T follicular helper cell (primary cell): ENCODE measurements at places on chromosomes 4 and X.

DNA sequence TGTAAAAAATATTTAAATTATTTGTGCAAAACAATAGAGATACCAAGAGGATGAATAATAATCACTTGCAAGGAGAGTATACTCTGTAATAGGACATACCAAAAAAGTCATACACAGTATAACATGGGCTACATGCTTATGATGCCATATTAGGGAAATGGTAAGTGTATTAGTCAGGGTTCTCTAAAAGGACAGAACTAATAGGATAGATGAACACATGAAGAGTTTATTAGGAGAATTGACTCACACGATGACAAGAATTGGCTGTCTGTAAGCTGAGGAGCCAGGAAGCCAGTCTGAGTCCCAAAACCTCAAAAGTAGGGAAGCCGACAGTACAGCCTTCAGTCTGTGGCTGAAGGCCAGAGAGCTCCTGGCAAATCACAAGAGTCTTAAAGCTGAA lies 151.2 kb downstream of the DTHD1 start:
- DNase-seq: no peak

DNA sequence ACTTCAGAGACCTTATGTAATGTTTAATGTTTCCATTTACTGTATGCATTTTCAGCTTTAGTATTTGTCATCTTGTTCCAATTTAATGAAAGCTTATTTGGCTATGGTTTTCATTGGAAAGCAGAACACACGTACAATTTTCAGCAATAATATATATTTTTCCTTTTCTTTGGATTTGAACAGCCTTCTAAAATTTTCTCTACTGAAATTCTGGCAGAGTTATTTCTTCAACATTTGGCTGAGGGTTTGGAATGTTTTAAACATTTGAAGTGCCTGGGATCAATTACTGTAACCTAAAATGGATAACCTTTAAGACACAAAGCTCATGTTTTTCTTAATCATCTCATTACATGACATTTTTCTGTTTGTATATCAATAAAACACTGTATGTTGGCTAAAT lies 156.9 kb downstream of the TENM3 start:
- no peak for DNase-seq

DNA sequence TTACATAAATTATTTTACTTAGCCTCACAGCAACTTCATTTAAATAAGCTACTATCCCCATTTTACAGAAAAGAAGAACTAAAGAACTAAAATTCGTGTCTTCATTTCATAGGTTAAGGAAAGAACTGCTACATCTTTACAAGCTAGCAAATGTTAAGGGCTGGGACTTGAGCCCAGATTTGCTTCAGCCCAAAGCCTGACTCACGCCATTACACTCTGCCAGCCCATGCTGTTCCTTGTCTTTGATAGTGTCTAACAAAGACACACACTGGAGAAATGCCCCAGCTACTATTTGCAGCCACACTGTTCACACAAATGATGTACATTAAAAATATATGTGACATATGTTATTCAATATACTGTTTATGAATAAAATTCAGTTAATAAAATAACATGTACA lies 29.0 kb upstream of the ERVMER34-1 start:
- no peak for DNase-seq

- no peak for DNase-seq
These were observed 8.4 kb upstream of the BST1 start for GRCh38 chr4:15694431-15694830.

- DNase-seq: no peak
These were observed 53.6 kb downstream of the ANAPC4 start for GRCh38 chr4:25430630-25431029.

DNA sequence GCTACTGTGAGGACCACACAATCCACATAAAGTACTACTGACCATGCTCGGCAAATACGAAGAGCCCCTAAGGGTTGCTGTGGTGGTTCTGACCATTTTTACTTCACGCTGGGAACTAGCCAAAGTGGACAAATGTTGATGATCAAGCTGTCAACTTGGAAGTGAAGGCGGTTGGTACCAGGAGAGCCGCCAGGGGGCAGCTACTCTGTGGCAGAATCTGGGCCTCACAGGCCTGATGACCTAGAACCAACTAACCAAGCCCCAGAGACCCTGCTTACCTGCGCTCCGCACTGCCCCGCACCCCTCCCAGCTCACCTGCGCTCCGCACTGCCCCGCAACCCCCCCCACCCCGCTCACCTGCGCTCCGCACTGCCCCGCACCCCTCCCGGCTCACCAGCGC lies 5.6 kb downstream of the GAK start:
- no peak for DNase-seq

DNA sequence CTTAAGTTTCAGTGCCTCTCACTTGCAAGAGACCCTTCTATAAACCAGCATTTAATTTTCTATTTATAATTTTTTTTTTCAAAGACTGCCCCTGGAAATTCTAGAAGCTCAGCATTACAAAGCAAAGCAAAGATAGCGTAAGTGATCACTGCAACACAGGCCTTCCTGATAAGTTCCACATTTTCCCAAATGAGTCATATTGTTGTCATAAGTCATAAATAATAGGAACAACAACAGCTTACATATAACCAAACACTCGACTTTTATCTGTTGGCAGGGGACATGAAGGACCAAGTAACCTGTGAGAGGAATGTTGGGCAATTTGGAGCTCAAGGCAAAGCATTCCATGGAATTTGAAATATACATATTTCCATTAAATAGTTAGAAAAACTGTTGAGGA lies 815.5 kb downstream of the DMD start:
- no peak for DNase-seq

DNA sequence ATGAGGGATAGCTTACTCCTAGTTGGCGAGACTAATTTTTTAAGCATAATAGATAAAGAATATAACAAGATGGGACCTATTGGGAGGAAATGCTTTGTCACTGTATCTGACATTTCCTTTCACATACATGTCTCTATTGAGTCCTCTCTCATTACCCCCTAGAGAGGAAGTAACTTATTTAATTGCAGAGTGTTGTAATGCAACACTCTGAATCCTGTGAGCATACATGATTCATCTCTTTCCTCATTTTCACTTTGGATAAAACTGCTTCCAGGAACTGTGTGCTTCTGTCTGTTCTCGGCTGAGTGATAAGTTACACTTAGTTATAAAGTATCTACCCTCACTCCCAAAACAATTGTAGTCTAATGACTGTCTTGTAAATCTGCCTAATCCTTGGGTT lies 266.1 kb upstream of the ANXA10 start:
- no peak for DNase-seq

DNA sequence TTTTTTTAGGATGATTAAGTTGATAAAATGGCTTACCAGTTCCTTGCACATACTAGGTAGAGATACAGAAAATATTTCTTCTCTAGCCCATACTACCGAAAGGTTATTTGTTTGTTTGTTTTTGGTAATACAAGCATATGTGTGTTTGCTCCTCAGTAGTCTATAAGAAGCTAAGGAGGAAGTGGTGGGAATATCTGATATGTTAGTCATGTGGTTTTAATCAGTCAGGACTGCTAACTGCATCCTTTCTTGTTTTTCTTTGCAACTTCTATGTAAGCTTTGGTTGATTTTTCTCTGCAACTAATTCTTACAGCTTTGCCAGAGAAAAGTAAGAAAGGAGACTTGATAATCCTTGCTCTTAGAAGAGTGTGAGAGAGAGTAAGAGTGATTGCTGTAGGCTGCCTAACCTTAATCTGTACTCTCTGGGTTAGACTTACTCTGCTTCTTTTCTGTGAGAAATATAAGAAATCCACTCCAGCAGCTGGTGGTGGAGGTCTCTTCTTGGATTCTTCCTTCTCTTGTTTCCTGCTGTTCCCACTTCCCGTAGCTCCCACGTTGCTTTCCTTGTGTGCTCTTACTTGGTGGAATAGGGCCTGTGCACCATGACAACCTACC lies 28.3 kb downstream of the SEPTIN11 start:
- DNase-seq: no peak

- no peak for DNase-seq
These were observed 11.4 kb downstream of the RNF175 start for GRCh38 chr4:153748378-153748777.

GRCh38 chrX:119036107-119037029 lies 36.4 kb upstream of the CT47C1 start:
- DNase-seq: no peak

- no peak for DNase-seq
These were observed 777 bp upstream of the WDFY3 start for GRCh38 chr4:84967243-84967690.

- DNase-seq: no peak
These were observed 29.2 kb downstream of the NSG1 start for GRCh38 chr4:4415806-4416805.

GRCh38 chr4:138161351-138161750 lies 80.8 kb downstream of the SLC7A11 start:
- DNase-seq: no peak

GRCh38 chr4:115154826-115155225 lies 41.4 kb upstream of the NDST4 start:
- no peak for DNase-seq

DNA sequence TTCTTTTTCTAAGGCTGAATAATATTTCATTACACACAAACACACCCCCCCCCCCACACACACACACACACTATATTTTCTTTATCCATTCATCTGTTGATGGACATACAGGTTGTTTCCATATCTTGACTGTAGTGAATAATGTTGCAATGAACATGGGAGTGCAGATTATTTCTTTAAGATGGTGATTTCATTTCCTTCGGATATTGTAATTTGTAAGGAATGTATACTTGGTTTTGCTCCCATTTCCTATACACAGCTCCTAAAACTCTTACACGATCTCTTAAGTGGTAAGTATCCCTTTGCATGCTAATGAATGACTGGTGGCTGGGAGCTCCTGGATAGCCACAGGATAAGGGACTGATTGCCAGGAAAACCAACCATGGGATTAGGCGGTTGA lies 14.7 kb upstream of the RBMXL3 start:
- no peak for DNase-seq

DNA sequence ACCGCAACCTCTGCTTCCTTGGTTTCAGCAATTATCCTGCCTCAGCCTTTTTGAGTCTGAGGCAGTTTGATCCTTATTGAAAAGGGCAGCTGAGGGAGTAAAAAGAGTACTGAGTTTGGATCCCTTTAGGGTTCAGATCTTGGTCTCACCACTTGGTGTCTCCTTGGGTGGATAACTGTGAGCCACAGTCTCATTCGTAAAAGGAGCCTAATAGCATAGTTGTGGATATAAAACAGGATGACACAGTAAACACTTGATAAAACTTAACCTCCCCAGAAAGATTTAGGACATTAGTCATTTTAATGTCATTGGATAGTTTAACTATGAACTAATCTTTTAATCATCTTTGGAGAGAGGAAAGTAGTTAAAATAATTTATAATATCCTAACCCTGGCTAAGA lies 173.0 kb downstream of the ANK2 start:
- no peak for DNase-seq

- DNase-seq: no peak
These were observed 77.5 kb downstream of the IL15 start for GRCh38 chr4:141713771-141714445.

DNA sequence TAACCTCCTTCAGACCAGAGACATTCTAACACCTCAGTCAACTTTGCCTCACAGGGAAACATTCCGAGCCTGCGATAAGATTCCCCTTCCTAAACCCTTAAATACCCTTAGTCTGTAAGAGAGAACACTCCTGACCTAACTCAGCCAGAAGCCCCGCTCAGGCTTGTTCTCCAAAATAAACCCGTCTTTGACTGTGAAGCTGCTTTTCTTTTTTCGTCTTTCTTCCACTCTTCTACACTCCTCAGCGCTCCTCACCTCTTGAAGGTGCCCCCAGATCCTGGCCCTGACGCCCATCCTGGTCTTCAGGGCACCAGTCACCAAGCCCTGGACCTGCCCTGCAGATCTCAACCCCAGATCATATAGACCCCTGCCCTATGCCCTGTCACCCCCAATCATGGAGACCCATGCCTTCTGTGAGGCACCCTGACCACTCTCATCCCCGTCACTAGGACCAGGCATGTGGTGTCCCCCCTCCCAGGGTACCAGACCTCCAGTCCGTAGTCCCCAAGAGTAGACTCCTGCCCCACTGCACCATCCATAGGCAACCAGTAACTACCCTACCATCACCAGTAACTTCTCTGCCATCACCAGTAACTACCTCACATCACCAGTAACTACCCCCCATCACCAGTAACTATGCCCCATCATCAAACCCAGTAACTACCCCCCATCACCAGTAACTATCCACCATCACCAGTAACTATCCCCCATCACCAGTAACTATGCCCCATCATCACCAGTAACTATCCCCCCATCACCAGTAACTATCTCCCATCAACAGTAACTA lies 3.5 kb downstream of the ASMTL start:
- DNase-seq: no peak

DNA sequence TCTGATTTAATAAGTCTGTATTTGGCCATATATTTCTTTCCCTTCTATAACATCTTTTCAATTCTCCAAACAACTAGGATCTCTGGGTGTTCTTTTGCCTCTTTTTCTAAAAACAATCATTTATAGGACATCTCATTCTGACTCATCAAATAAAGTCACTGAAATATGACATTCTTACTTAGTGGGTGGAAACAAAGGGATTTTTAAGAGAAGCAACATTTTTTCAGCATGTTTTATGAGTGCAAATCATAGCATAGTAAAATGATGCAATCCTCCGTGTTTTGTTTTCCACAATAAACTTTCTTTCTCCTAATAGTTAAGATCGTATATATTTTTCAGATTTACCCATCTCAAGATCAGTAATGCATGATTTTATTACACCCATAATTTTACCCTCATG lies 179.8 kb downstream of the SPCS3 start:
- no peak for DNase-seq

GRCh38 chrX:46758163-46758955 lies 559 bp downstream of the SLC9A7 start:
- no peak for DNase-seq

- no peak for DNase-seq
These were observed 28.6 kb downstream of the LUZP4 start for GRCh38 chrX:115318139-115318538.

- no peak for DNase-seq
These were observed 202.6 kb downstream of the TMA16 start for GRCh38 chr4:163697121-163697520.
